ENCODE measurements at places on chromosomes 7 and 10.

- DNase-seq = peak; percentile 96
Measured at GRCh38 chr7:992709-993607, 10.0 kb downstream of the CYP2W1 start.

- no peak for DNase-seq
Measured at GRCh38 chr10:100615241-100615640, 79.5 kb downstream of the HIF1AN start.

DNA sequence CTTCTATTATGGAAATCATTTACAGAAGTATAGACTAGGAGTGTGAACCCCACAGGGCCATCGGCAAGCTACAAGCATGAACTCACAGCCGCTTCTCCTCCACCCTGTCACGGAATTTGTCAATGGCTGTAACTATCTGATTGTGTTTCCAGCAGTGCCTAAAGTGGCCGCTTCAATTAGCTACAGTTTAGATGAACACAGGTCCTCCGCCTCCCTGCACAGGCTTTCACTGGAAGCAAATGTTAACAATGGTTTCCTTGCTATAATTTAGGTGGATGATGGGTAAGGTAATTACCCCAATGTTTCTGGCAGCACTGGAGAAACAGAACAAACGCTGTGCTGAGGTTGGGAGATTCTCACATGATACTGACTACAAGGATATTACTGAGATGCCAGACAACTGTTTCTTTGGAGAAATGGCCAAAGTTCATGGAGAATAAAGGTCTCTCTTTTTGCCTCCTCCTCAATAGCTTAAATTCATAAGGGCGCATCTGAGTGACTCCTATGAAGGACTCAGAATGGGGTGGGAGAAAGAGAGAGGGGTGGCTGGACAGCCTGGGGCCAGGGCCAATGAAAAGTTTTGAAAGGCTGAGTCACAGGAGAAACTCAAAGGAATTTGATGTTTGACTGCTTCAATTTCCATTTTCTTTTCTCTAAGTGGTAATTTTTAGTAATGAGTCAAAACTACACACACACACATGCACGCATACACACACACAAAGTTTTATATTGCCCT is 78.9 kb downstream of the SVIL start:
- DNase-seq = no peak

GRCh38 chr10:5423771-5424170 is 11.4 kb downstream of the NET1 start:
- no peak for DNase-seq

- DNase-seq = no peak
Measured at GRCh38 chr10:49272251-49273081, 26.5 kb upstream of the C10orf71 start.

GRCh38 chr7:93014410-93014809 is 103.4 kb downstream of the SAMD9 start:
- no peak for DNase-seq

DNA sequence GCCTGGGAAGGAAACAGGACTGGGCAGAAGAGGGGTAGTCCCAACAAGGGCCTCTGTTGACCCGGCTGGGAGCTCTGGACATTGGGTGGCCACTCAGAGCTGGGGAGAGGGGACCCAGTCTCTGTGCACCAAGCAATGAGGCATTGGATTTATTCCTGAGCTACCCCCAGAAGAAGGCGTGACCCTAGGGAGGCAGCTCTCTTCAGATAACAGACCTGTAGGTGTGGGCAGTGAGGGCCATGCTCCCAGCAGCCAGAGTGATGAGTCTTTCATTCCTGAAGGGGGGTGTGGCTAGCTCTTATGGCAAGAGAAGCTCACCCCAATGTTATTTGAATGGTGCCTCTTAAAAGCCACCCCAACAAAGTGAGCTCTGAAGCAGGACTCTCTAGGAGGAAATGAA is 20.4 kb downstream of the TEX36 start:
- DNase-seq = no peak

DNA sequence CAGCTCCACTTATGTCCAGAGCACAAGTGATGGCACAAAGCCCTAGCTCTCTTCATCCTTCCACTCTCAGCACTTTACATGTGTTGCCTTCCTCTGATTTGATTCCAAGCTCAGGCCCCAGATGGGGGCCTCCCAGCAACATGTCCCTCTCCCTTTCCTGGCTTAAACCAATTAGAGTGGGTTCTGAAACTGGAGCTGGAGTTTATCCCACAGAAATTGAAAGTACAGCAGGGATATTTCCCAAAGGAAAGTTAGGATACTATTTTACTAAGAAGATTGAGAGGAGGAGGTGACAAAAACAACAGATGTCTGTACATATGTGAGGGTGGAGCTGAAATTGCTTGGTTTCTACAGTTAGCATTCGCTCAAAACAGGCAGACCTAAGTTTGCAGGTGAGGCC is 724.6 kb downstream of the AUTS2 start:
- DNase-seq = no peak

- DNase-seq = no peak
Measured at GRCh38 chr7:2459674-2460073, 16.5 kb downstream of the GRIFIN start.

GRCh38 chr7:132403465-132404110 is 172.7 kb downstream of the PLXNA4 start:
- no peak for DNase-seq

GRCh38 chr7:44638611-44639557 is 32.5 kb downstream of the OGDH start:
- DNase-seq = peak; percentile 77

- no peak for DNase-seq
Measured at GRCh38 chr7:3616306-3616705, 315.3 kb downstream of the SDK1 start.

DNA sequence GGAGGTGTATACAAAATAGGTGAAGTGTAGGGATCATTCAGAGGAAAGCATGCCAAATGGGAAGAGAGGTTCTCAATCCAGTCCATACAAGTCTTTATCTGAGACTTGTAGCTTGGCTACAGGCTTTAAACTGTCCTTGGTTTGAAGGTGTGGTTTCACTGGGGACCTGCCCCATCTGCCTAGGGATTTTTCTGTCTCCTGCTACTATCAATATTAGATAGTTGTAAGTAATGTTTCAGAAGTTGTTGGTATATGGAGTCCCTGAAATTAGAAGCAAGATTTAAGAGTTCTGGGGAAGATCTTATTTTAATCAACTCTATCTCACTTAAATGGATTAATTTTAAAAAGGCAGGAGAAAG is 100.9 kb downstream of the ANKRD7 start:
- no peak for DNase-seq

- DNase-seq = no peak
Measured at GRCh38 chr10:26854524-26854923, 6.2 kb downstream of the ABI1 start.

DNA sequence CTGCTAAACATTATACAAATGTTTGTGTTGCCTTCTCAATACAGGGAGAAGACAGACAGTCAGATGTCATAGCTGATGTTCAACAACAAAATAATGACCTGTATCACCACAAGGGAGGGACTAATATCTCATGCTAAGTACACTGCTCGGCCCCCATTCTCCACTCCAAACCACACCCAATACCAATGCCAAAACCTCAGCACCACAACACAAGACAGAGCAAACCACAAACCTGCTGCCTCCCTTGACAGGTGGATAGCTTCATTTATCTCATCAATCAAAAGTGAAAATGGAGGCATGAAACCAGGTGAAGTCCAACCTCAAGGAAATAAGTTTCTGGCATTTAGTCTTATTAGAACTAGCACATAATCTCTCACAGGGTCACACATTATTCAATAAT is 109.5 kb downstream of the PARD3 start:
- DNase-seq = no peak

GRCh38 chr7:11343136-11343535 is 369.5 kb downstream of the PHF14 start:
- no peak for DNase-seq

- DNase-seq = no peak
Measured at GRCh38 chr7:3259711-3260400, 41.2 kb upstream of the SDK1 start.

DNA sequence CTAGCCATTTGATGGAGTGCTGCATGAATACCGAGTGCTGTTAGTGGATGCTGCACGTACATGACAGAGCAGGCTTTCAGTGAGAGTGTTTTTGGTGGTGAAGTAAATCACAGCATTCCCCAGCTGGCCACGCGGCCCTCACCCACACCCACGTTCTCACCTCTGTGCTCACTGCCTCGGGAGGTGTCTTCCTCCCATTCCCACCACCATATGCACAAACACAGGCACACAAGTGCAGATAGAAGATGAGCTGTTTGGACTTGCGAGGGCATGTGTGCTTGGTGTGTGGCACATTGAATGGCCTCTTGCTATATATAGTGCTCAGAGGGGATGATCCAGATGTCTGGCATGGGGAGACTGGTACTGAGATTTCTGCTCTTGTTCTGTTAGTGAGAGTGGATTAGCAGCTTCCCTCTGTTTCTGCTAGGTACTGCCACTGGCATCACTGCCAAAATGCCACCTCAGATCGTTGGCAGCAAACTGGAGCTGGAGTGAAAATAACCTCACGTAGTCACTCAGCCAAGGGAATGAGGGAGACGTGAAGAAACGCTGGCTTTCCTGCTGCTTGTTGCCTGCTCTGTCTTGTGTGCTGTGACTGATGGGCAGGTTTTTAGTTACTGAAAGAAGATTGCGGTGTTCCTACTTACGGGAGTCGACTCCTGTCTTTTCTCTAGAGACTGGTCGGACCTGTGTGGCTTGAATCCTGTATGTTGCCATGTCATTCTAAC is 19.1 kb downstream of the DNAJB6 start:
- no peak for DNase-seq

GRCh38 chr7:144517749-144518148 is 114.3 kb upstream of the NOBOX start:
- DNase-seq = no peak

GRCh38 chr7:100053215-100053614 is 3.6 kb downstream of the ZSCAN21 start:
- DNase-seq = no peak

DNA sequence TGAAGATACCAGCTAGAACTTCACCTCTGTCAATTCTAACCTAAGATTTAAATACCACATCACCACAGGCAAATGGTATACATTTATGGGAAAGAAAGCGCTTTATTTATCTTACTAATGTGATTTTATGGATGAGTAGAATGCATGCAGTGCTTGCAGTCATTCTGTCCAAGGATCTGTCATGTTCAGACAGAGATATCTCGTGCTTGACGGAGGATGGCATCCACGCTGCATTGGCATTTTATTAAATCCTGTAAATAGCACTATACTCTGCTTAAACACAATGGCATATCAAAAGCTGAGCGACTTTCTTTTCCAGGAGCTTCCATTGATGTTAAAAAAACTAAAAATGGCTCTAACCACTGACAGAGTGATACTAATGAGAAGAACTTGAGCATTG is 133.7 kb upstream of the CAV2 start:
- DNase-seq = no peak

DNA sequence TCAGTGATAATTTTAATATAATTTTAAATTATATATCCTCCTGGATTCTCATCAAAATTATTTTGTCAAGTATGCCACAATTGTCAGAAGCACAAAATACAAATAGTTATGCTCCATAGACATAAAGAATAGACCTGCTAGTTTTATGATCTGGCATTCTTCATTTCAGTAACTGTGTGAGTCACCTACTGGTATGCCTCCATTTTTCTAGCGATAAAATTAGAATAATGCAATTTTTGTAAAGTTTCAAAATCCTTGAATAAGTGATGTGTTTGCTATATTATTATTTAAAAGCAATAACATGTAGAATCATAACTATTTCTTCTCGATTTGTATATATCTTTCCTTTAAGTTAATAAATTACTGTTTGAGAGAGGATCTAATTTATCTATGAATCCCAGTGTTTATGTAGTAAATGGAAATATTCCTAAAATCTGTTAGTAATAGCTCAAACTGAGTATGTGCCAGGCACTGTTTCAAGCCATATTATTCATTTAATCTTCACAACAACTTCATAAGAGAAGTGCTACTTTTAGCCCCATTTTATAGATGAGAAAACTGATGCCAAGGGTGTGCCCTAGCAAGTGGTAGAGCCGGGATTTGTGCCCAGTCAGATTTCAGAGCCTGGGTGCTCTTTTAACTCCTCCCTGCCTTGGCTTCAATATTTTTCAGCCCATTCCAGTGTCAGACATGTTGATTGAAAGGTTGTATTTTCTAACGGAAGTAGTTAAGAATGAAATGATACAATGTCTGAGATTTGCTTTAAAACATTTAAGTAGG is 38.4 kb downstream of the NET1 start:
- no peak for DNase-seq

All from coronary artery (tissue), 2 donors.